ENCODE measurements at places on chromosomes 7 and 10. TPM values are rescaled to one million over a fixed set of nuclear protein-coding genes. Genes with fewer than 3 reads are reported as not detected.

GRCh38 chr7:113945018-113945938 lies 26.5 kb upstream of the PPP1R3A start:
- no peak for DNase-seq

- DNase-seq: peak; percentile 100
Observed at GRCh38 chr10:93458821-93459257, 23.3 kb downstream of the MYOF start.

DNA sequence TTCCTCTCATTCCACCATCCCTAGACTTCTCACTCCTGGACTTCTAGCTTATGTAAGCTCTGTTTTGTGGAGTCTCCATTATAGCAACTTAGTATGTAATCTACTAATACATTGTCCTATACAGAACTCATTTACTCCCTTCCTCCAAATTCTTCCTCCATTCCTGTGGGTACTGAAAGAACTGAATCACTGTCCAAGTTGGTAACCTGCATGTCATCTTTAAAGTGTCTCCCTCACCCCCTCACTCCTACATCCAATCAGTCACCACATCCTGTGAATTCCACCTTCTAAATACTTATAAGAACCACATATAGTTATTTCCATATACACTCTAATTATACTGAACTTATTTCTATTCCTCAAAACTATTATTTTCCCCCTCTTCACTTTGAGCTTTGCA lies 20.3 kb downstream of the AASS start:
- no peak for DNase-seq

DNA sequence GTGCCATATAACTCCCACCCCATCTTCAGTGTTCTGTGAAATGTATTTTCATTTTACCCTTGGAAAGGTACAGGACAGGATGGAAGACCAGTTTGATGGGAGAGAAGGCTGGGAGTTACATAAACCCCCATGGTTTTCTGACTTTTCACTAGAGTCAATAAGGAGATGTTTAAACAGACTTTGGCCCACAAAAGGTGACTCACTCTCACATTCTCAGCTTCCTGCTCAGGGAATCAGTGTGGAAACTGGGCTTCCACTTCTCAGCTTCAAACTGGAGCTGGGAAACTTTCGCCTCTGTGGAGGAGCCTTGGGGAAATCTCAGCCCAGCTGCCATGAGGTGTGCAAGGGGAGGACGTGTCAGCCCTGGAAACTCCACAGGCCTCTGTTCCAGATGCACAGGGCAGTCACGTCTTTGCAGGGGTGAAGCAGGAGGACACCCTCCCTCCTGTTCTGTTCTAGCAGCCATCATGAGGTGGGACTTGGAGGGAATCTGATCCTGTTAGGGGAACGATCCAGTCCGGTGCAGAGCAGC lies 560.5 kb upstream of the GALNT17 start:
- peak; percentile 53 for DNase-seq

DNA sequence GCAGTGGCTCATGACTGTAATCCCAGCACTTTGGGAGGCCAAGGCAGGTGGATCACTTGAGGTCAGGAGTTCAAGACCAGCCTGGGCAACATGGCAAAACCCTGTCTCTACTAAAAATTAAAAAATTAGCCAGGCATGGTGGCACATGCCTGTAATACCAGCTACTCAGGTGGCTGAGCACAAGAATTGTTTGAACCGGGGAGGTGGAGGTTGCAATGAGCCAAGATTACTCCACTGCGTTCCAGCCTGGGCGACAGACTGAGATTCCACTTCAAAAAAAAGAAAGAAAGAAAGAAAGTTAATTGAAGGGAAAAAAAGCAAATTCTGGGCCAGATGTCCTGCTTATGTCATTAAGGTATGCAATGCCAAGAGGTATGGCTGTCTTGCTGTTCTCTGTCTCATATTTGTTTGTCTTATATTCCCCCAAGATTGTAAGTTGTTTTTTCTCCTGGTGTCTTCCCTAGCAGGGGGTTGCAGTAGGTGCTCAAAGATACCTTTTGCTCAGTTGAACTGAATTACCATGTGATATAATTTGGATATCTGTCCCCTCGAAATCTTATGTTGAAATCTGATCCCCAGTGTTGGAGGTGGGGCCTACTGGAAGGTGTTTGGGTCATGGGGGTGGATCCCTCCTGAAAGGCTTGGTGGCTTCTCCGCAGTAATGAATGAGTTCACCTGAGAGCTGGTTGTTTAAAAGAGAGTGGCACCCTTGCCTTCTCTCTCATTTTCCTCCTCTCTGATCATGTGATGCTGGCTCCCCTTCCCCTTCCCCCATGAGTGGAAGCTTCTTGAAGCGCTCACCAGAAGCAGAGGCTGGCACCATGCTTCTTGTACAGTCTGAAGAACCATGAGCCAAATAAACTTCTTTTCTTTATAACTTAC lies 60.9 kb downstream of the MYOF start:
- DNase-seq: no peak

DNA sequence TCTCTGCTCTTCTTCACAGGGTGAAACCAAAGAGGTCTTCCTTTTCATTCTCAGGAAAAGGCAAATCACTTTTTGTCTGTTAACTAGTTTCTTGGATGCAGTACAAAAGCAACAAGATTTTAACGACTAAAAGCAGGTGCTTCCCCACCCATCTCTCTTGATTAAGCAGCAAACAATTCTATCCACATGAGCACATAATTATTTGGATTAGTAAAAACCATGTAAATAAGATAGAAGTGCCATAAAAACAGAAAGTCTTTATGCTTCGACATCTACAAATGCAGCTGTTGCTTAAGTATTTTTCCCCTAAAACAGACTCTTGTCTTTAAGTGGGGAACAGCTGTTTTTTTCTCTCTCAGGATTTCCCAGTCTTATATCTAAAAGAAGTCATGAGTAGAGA lies 37.4 kb downstream of the USP54 start:
- no peak for DNase-seq

- DNase-seq: no peak
Observed at GRCh38 chr10:11573497-11573896, 38.0 kb downstream of the USP6NL start.

DNA sequence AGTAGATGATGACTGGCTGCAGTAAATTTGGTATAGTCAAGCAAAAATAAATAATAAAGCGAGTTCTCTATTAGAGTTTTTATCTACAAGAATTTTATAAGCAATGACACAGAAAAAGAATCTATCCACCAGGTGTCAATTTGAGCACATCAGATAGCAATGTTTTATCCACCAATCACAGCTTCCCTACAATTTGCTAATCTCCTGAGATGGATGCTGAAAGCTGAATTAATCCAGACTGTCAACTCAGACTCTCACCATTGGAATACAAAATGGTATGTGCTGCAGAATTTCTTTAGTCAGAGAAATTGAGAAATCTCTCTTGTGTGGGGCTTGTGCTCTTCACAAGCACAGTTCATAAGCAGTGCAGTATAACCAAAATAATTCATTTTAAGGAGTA lies 888.9 kb upstream of the GHITM start:
- no peak for DNase-seq

The SORCS1 gene
- 2.1 TPM for total RNA-seq

The ZDHHC4 gene
- 53.5 TPM for total RNA-seq

The LRRTM3 gene
- total RNA-seq: not detected

The NYAP1 gene
- 0.14 TPM for total RNA-seq

The HOXA4 gene
- total RNA-seq: 4.5 TPM

The CDH23 gene
- 0.04 TPM for total RNA-seq

The ADCYAP1R1 gene
- total RNA-seq: not detected

The GALNT17 gene
- total RNA-seq: 5.0 TPM
